GM20000 (cell line): ENCODE measurements at places on chromosomes 13 and 19.

DNA sequence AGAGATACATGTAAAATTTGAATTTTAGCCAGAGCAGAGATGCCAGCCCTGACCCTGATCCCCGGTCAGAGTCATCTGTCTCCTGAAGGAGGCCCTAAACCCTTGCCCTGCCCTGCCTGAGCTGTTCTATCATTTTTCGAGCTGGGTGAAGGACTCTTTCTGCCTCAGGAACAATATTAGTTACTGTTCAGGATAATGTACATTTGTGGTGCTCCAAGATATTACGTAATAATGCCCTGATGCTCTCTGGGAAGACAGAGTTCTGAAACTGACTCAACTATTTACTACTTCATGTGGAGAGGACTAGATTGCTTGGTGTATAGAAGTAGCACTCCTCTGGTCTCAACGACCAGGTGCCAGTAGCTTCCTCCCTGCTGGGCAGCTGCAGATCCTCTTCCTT is 37.9 kb upstream of the UBL3 start:
- no peak for DNase-seq

DNA sequence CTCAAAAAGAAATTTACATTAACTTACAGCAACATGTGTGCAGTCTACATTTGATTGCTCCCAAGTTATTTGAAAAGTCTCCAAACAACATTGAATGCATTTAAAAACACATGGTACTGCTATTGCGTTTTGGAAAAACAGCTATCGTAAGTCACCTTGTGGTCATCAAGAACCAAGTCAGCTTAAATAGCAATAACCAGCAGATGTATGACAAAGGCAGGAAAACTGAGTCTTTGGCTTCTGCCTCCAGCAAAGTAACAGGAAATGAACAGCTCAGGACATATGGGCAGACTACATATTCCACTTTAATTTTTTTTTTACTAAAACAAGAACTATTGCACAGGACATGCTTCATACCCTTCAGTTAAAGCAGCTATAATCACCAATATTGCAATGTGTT is 580.6 kb upstream of the SPRY2 start:
- DNase-seq = no peak

- no peak for DNase-seq
Observed at GRCh38 chr19:28471731-28472510, 741.0 kb downstream of the UQCRFS1 start.

DNA sequence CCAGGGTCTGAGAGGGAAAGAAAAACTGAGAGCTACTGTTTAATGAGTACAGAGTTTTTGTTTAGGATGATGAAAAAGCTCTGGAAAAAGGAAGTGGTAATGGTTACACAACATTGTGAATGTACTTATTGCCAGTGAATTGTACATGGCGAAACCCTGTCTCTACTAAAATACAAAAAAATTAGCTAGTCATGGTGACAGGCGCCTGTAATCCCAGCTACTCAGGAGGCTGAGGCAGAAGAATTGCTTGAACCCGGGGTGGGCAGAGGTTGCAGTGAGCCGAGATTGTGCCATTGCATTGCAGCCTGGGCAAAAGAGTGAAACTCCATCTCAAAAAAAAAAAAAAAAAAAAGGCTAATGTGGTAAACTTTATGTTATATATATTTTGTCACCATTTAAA is 96.3 kb downstream of the VWA8 start:
- DNase-seq = no peak

DNA sequence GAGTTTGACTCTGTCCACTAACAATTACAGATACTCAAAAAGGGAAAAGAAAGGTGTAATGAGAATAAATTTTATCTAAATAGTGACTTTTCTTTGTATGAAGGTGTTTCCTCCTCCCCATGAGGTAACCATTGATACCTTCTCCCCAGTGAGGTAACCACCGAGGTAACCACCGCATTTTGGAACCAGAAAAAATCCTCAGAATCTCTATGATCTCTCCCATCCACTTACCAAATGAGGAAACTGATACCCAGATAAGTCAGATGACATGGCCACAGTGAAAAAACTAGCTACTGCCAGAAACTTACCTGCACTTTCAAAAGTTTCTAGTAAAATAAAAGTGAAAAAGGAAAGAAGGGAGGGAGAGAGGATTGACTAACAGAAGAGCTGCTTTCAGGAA is 124.0 kb upstream of the FNDC3A start:
- DNase-seq = no peak
